ENCODE measurements at places on chromosomes 1 and 21.

DNA sequence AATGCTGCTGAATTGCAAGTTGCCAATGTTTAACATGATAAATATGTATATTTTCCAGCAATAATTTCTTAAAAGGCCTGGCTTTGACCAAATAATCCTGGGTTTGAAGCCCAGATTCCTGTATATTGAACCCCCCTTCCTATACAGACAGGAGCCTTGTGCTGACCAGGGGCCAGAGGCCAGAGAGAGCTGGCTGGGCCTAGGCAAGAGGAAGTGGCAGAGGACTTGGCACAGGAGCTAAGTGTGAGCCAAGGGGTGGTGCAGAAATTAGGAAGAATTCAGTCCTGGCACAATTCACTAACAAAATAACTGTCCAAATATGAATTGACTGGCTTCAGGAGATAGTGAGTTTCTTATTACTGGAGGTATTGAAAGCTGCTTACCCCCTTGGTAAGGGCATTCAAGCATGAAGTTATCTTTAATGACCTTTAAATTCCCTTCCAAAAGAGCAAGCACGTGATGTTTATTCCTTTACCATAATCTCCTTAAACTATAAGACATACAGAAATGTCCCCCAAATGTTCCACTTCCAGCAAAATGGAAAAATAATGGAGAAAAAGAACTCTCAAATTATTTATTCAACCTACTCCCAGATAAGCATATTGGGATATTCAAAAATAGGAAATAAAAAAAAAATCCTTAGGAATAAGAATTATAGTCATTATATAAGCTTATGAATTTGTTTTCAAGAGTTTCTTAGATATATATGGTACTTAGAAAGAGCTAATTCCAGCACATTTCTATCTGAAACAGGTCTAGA is 26.6 kb downstream of the NIBAN1 start:
- DNase-seq = no peak

GRCh38 chr1:39061951-39062350 is 35.8 kb downstream of the NDUFS5 start:
- DNase-seq = no peak

DNA sequence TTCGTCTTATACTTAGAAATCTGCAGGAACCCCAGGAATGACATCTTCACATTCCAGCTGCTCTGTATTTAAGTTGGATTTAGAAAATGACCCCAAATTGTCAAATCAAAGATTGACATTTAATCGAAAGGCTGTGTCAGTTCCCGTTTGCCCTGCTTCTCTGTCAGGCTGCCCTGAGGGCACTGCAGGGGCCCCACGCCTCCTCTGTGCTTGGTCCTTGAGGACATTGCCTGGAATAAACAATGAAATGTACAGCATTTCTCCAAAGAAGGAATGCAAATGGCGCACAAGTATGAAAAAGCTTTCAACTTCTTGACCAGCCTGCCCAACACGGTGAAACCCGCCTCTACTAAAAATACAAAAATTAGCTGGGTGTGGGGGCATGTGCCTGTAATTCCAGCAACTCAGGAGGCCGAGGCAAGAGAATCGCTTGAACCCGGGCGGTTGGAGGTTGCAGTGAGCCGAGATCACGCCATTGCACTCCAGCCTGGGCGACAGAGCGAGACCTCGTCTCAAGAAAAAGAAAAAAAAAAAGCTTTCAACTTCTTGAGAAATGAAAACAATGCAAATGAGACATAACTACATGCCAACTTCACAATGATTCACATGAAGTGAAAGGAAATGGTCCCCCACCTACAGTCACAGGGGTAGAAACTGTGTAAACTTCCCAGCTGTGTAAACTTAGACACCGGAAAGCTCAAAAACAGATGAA is 3.0 kb downstream of the TMPRSS3 start:
- peak; percentile 33 for DNase-seq

DNA sequence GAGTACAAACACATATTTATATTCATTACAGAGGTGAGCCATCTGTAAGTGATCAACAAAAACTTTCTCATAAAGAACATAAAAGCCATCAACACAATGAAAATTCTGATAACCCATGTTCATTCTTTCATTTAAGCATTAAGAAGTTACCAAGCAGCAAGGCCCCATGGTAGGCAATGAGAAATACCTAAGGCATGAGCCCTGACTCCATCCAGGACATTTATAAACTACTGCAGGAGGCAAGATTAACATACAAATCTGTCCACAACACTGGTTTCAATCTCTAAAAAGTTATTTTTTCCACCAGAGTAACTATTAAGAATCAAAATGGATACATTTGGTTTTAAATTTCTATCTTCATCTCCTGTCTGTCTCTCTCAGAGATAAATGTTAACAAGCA is 76.1 kb downstream of the SIPA1L2 start:
- no peak for DNase-seq

GRCh38 chr1:15113146-15113545 is 40.4 kb upstream of the TMEM51 start:
- DNase-seq = no peak

- DNase-seq = peak; percentile 25
Measured at GRCh38 chr1:15882665-15883064, 35.2 kb downstream of the SPEN start.

DNA sequence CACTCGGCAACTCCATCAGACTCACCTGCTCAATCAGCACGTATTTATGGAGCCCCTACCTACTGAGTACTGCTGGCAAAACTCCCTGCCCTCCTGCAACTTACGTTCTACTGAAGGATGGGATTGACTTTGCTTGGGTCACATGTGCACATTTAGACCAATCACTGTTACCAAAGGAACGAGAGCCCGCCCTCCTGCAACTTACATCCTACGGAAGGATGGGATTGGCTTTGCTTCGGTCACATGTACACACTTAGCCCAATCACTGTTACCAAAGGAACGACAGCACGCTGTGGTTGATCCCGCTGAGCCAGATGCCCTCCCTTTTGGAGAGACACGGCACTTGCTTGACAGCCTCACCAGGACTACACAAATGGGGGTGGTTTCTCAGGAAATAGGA is 46.0 kb downstream of the UBIAD1 start:
- no peak for DNase-seq

- no peak for DNase-seq
Measured at GRCh38 chr1:9058465-9058864, 11.0 kb downstream of the SLC2A5 start.

- no peak for DNase-seq
Measured at GRCh38 chr1:172482044-172482443, 38.2 kb upstream of the PIGC start.

GRCh38 chr1:235972311-235972689 is 92.6 kb downstream of the NID1 start:
- no peak for DNase-seq

DNA sequence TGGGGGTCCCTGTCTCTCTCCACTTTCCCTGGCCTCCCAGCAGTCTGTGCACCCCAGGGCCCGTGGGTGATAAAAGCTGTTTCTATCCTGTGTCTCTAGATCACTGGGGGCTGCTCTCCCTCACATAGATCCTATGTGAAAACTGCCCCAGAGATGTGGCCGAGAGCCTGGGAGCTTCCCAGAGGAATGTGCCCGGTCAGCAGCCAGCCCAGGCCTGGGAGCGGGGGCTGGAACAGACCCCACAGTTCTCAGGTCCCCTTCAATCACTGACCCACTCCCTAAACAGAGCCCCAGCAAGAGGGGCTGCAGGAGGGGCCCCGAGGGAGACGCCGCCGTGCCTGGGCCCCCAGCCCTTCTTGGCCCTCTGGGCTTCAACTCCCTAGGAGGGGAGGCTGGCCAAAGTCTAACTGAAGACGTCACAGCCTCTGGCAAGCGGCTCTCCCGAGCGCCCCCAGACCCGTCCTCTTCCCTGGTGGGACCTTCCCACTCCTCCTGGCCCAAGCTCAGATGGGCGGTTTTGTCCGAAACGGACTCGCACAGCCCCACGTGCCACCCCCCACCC is 403 bp downstream of the MXRA8 start:
- DNase-seq = no peak

GRCh38 chr1:163071405-163072255 is 2.5 kb downstream of the RGS4 start:
- no peak for DNase-seq

DNA sequence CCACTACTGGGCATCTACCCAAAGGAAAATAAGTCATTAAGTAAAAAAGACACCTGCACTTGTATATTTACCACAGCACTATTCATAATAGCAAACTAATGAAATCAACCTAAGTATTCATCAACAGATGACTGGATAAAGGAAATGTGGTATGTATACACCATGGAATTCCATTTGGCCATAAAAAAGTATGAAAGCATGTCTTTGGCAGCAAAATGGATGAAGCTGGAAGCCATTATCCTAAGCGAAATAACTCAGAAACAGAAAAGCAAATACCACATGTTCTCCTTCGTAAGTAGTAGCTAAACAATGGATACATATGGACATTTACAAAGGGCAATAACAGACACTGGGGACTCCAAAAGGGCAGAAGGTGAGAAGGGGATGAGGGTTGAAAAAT is 485.7 kb upstream of the BRINP3 start:
- DNase-seq = no peak

DNA sequence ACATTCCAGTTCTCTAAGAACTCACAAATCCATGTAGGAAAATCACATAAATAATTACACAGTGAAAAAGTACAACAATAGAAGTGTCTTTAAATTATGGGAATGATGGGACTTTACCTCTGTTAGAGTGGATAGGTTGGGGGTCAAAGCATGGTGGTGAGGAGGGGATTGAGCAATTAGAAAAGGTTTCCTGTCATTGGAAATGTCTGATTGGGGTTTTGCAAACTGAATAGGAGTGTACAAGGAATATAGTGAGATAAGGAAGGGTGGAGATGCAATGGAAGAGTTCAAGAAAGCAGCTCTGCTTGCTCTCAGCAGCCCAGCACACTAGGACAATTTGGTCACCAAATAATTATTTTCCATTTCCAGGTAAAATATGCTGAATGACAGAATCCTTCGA is 238.8 kb downstream of the ST6GALNAC3 start:
- DNase-seq = no peak

DNA sequence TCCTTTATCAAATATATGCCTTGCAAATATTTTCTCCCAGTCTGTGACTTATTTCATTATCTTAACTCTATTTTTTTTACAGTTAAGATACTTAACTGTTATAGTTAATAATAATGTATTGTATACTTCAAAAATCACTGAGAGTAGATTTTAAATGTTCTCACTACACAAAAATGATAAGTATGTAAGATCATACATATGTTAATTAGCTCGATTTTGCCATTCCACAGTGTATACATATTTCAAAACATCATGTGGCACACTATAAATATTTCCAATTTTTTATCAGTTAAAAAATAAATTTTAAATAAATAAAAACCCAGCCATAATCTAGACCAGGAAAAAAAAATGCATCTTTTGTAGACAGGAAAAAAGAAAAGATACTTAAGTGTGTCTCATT is 27.2 kb downstream of the CTTNBP2NL start:
- DNase-seq = no peak

DNA sequence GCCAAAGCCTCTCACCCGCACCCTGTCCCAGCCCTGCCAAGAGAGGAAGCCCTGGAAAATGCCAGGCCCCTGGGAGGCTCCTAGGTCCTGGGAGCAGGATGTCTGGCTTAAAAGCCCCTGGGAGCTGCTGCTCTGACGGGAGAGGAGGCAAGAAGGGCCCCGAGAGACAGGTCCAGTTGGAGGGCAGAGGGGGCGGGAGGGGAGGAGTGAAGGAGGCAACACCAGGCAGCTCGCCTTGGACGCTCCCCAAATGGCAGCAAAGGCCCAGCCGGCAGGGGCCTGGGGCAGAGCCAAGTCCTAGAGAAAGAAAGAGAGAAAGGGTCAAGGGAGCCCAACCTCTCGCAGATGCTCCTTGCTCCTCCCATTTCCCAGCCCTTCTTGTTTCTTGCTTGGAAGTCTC is 6.8 kb downstream of the ETV3L start:
- DNase-seq = no peak

DNA sequence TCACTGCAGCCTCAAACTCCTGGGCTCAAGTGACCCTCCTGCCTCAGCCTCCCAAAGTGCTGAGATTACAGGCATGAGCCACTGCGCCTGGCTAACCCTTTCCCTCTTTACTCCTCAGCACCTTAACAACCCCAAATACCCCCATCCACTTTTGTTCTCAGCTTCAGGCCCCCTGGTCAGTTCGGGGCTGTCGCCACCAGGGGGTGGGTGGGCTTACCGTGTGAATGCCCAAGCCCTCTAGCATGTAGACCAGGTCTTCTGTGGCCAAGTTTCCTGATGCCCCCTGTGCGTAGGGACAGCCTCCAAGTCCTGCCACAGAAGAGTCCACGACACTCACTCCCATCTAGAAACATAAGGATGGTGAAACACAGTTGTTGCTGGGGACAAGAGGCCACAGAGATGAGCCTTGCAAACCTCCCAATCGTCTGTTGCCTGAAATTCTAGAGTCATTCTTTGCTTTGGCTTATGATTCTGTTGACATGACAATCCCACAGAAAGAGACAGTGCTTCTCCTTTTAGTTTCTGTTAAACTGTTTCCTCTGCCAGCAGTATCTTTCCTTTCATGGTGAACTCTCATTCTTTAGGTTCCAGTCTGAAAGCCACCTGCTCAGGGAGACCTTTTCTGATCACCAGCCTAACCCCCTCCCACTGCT is 3.8 kb upstream of the GALE start:
- no peak for DNase-seq

DNA sequence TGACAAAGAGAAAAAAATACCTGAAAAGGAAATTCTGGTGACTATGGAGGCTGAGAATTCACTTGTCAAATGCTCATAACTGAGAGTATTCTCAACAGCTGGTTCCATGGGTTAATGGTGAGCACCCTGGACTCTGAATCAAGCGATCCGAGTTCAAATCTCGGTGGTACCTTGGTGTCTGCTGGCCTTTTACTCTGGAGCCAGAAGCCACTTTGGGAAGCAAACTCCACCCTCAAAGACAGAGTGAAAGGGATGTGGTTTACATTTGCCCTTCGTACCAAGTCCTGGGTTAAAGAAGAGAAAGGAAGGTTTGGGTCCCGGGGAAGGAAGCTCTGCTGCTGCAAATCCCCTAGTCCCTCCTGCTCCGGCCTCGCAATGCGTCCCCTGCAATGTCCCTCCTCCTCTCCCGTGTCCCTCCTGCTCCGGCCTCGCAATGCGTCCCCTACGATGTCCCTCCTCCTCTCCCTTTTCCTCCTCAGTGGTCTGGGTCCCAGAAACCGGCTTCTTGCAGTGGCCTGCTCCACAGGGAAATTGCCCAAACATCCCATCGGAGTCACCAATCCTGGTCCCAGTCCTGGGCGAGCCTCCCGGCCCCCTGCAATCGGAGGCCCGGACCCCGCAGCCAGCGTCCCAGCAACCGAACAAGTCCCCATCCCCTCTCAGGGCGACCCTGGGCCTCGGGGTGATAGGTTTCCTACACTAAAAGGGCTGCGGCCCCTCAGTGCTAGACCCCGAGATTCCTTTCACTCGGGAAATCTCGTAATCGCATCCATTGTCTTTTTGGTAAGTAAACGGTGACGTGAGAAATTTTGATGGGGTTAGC is 129.4 kb downstream of the PPIAL4G start:
- DNase-seq = peak; percentile 38

DNA sequence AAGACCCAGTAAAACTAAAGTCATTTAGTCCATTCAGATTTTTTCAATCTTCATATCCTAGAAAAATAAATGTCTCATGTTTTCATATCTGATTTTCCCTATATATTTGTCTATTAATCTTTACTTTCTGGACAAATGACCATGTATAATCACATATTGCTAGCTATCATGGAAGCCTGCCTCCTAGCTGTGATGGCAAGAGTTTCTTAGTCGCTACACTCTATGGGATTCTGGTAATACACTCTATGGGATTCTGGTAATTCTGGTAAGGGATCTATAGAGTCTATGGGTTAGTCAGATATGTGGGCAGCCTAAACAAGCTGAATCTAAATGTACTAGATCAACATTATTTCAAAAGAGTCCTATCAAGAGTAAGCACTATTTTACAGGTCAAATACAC is 198.7 kb upstream of the LHX8 start:
- DNase-seq = no peak

GRCh38 chr1:204565617-204566582 is 49.7 kb downstream of the MDM4 start:
- DNase-seq = no peak

All from GM06990 (cell line).